ENCODE measurements at places on chromosomes 3 and 15.
A peak's percentile ranks its signal among the peaks of the same experiment; 100 is the strongest.

GRCh38 chr3:144499001-144499930 lies 527.6 kb downstream of the DIPK2A start:
- no peak for DNase-seq

DNA sequence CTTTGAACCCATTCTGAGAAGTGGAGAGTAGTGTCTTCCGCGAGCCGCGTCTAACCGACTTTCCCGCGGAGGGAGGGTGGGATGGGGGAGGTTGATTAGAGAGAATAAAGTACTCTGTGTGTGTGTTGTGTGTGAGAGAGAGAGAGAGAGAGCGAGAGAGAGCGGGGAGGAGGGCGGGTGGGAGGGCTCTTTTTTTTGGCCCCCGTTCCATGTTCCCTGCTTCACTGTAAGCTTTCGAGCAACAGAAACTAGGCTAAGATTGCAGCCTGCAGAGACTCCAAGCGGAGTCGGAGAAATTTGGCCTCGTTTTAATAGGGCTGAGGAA lies 1.6 kb upstream of the MEIS2 start:
- DNase-seq = no peak

DNA sequence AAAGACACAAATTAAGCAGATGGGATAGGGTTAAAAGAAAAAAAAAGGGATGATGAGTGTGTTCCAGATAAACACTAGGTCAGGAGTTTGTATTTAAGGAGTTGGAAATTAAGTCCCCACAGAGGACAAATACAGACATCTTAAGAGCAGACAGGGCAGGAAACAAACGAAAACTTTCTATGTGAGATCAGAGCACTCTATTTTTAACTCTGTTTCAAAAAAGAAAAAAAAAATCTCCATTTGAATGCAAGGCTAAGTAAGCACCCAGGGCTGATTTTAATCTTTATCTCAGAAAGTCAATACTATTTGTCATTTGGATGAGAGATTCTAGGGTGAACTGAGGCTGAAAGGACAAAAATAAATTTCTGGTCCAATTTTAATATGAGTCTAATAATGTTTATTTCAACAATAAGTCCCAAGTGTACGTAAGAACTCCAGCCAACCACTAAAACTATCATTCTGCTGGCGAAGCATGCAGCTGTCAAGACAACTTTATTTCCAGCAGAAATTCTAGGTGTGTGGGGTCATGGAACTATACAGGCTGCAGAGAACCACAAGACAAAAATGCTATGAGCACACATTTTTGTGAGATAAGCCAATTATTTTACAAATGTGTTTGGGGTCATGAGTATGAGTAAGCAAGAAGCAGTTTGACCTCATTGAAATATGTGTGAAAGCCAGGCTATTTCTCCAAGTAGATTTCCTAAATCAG lies 186.1 kb downstream of the FMN1 start:
- no peak for DNase-seq

DNA sequence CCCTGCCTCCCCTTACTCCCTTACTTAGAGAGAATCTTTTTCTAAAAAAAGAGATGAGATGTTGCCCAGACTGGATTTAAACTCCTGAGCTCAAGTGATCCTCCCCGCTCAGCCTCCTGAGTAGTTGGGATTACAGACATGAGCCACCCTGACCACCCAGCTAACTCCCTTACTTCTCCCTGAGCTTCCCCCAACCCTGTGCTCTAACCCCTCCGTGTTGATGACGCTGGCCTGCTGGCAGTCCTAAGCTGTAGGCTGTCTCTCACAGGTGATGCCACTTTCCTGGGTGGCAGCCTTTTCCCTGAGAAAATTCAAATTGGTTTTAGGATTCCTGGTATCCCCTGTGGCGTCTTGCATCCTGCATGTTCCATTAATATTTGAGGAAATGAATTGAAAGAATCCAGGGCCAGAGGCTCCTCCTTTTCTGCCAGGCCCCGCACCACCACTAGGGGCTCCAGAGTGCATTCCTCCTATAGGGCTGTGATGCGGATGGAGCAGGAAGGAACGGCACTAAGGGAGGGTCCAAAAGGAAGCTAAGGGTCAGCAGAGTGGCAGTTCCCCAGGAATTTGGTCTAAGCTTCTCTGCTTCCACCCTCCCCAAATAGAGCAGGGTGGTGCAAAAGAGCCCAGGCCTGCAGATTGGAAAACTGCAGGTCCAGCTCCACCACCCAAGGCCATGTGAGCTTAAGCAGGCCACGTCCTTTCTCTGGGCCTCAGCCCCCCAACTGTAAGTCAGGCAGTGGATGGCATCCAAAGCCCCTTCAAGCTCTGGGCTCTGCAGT lies 101.1 kb downstream of the DAPK2 start:
- peak; percentile 85 for DNase-seq

DNA sequence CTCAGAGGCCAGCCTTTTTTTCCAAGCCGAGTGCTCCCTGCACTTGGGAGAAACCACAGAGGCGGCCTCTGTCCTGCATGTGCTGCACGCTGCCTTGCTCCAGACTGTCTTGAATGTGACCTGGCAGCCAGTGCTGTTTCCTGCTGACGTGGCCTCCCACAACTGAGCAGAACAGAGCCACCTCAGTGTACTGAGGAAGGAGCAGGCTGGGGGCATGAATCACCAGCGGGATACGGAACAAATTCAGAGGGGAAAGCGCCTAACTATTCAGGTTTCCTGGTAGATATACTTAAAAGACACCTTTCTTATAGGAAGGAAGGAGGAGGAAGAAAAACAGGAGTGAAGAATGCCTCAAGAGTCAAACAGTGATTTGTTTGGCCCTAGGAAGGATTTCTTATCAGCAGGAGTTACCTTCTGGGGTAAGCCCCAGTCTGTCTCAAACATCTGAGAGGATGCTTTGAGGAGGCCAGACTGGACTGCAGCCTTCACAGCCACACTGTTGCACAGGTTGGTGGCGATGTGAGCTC lies 114.0 kb downstream of the FNDC3B start:
- peak; percentile 72 for DNase-seq

- DNase-seq = no peak
Observed at GRCh38 chr15:42808913-42809312, 72.0 kb upstream of the CDAN1 start.

DNA sequence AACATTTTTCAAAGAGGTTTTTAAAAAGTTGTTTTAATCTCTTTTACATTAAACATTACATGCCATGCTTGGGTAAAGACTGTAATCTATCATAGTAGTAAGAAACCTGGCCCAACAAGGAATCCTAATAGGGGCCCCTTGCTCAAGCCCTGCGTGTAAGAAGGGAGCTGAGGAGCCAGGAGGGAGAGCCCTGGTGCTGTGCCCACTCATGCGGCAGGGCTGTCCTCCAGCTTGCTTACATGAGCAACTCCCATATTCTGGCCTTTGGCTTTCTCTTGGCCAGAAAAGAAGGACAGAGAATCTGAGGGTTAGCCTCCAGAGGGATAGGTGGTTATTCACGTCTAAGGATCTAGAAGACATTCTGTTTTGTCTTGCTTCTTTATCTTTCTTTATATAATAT lies 49.8 kb downstream of the KBTBD12 start:
- no peak for DNase-seq

GRCh38 chr3:195806211-195806915 lies 5.4 kb downstream of the MUC4 start:
- DNase-seq = peak; percentile 25

- no peak for DNase-seq
Observed at GRCh38 chr3:29494305-29495036, 213.6 kb downstream of the RBMS3 start.

GRCh38 chr3:133865136-133865855 lies 30.4 kb downstream of the RAB6B start:
- no peak for DNase-seq

GRCh38 chr3:53240989-53241972 lies 14.5 kb downstream of the TKT start:
- DNase-seq = no peak
